Hematopoietic multipotent progenitor cell treated with erythropoietin and hydrocortisone succinate and interleukin-3 and kit ligand, for 4 days (in vitro differentiated cells): ENCODE measurements at places on chromosomes 16 and 17.

GRCh38 chr16:4869147-4869805 lies 22.0 kb downstream of the UBN1 start:
- DNase-seq, result no peak

DNA sequence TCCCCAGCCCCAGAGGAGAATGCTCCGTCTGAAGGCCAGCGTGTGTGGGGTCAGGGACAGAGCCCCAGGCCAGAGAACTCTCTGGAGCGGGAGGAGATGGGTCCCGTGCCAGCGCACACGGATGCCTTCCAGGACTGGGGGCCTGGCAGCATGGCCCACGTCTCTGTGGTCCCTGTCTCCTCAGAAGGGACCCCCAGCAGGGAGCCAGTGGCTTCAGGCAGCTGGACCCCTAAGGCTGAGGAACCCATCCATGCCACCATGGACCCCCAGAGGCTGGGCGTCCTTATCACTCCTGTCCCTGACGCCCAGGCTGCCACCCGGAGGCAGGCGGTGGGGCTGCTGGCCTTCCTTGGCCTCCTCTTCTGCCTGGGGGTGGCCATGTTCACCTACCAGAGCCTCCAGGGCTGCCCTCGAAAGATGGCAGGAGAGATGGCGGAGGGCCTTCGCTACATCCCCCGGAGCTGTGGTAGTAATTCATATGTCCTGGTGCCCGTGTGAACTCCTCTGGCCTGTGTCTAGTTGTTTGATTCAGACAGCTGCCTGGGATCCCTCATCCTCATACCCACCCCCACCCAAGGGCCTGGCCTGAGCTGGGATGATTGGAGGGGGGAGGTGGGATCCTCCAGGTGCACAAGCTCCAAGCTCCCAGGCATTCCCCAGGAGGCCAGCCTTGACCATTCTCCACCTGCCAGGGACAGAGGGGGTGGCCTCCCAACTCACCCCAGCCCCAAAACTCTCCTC lies 10.4 kb downstream of the CX3CL1 start:
- DNase-seq, result peak; percentile 24

DNA sequence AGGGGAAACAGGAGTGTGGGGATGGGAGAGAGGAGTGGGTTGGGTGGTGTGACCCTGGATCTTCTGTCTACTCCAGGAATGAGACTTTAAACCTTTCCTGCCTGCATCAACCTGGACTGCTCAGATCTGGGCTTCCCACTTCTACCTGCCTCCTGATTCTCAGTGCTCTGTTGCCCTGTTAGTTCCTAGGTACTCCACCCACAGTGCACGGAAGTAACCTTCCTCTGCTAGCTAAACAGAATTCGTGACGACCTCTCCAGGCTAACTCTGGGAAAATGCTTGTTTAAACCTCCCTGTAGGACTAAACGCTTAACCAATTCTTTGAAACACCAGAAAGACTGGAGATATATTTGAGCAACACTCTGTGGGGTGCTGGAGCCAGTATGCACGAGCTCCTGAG lies 83.4 kb upstream of the CLEC3A start:
- DNase-seq, result no peak

DNA sequence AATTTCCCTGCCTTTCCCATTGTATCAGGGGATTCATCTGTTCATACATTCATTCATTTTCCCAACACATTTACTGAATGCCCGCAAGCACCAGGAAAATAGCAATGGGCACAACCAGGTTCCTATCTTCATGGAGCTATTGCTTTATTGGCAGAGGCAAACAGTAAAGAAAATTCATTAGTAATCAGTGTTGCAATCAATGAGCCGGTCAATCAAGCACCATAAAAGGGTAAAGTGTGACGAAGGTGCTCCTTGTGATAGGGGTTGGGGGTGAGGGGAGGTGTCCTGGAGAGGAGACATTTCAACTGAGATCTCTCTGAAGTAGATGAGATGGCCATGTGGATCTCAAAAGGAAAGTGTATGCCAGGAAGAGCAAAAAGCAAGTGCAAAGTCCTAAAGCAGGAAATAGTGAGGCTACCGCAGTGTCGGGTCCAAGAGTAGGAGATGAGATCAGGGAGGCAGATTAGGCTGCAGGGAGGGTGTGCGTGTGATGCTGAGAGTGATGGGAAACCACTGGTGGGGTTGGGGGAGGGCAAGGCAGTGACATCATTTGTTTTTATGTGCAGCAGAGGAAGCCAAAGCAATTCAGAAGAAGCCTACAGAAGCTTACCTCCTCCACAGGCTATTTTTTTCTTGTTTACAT lies 28.4 kb downstream of the CDH13 start:
- peak; percentile 43 for DNase-seq

DNA sequence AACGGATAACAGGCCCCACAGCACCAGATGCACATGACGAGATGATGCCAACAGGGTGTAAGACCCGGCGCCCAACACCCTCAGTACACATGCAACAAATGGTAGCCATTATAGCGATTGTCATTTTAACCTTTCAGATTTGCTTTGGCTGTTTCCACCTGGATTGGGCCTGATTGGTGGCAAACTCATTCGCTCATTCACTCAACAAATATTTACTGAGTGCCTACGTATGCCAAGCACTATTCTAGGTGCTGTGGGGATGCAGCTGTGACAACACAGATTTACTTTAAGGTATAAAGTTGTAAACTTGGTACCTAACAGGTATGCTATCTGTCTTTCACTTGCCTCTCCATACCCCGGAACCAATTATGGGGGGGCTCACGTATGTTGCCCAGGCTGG lies 66.8 kb downstream of the SRCIN1 start:
- no peak for DNase-seq

- DNase-seq, result peak; percentile 81
Observed at GRCh38 chr16:526181-527014, 1.1 kb upstream of the CAPN15 start.

- DNase-seq, result no peak
Observed at GRCh38 chr16:50842013-50842505, 100.2 kb downstream of the CYLD start.

GRCh38 chr16:13983625-13984024 lies 63.7 kb downstream of the ERCC4 start:
- DNase-seq, result no peak

DNA sequence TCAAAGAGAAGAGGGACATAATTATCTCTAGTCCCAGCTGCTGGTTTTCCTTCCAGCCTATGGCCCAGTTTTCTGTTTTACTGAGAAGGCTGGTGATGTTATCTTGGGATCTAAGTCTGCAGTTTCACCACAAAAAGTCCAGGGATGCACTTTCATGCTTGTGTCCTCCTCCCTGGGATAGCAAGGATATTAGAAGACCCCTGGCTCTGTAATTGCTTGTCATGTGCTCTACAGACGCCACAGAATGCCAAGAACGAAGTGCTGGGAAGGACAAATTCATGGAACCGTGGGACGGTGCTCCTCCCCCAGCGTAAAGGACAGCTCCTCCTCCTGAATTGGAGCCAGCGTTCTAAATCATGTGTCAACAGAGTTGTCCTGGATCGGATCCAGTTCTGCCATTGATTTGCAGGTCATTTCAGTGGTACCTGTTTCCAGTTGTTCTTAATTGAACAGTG lies 8.6 kb downstream of the MAPT start:
- DNase-seq, result peak; percentile 18

DNA sequence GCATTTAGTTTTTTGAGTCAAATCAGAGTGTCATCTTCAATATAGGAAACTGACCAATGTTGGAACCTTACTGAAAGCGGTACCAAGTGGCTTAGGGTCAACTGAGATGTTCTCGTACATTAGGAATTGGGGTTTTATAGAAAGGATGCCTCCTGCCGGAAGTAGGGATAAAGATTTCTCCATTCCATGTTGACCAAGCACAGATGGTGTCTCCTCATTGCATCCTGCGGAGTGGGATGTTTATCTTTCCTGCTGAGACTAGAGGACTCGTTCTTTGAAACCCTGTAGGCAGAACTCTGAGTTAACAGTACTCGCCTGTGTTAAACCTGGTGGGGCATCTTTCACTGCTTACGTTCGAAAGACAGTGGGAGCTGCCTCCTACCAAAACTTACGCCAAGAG lies 1.4 kb downstream of the SHISA6 start:
- DNase-seq, result no peak

- DNase-seq, result peak; percentile 64
Observed at GRCh38 chr17:57956291-57957119, 1.3 kb upstream of the CUEDC1 start.

- no peak for DNase-seq
Observed at GRCh38 chr17:16374146-16374938, 6.5 kb upstream of the UBB start.

DNA sequence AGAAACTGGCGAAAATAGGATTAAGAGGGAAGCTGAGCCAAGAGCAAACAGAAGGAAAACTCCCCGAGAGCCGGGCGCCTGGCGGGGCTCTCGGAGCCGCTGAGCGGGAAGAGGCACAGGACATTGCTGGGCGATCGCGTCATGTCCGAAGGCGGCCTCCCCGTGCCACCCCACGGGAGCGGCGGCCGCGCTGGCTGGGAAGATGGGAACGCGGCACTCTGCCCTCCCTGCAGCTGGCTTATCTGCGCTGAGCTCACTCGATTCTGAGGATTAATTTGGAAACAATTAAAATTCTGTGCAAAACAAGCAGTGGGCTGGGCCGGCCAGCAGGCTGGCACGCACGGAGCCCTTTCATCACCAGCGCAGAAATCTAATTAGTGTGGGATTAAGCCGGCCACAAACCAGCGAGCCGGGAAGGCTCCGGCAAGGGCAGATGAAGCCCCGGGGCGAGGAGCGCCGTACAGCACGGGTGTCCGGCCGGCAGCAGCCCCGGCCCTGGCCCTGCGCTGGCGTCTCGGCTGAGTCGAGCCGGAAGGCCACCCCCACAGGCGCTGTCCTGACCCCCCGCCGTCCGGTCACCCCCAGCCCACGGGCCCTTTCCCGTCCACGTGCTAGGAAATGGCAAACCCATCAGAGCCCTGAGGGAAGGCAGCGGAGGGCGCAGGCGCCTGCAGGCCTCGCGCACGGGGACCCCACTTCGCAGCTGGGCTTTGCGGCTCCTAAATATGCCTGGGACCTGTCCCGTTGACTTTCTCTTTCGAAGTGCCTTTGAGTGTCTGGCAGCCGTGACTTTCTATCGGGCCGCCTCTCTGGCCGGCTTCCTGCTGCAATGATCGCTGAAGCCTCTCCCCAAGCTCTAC lies 37.9 kb downstream of the SOX8 start:
- no peak for DNase-seq

GRCh38 chr17:47997586-47997985 lies 26.7 kb downstream of the CDK5RAP3 start:
- no peak for DNase-seq

- peak; percentile 94 for DNase-seq
Observed at GRCh38 chr16:88706229-88706964, at the start of the genes CTU2 and RNF166. CTU2 (plus strand) TSS chr16:88706503; CDS start chr16:88706531, 28 bp downstream. RNF166 (minus strand) TSS chr16:88706408; CDS start chr16:88706325, 83 bp downstream.

- no peak for DNase-seq
Observed at GRCh38 chr16:70760221-70760620, 40.7 kb downstream of the VAC14 start.

DNA sequence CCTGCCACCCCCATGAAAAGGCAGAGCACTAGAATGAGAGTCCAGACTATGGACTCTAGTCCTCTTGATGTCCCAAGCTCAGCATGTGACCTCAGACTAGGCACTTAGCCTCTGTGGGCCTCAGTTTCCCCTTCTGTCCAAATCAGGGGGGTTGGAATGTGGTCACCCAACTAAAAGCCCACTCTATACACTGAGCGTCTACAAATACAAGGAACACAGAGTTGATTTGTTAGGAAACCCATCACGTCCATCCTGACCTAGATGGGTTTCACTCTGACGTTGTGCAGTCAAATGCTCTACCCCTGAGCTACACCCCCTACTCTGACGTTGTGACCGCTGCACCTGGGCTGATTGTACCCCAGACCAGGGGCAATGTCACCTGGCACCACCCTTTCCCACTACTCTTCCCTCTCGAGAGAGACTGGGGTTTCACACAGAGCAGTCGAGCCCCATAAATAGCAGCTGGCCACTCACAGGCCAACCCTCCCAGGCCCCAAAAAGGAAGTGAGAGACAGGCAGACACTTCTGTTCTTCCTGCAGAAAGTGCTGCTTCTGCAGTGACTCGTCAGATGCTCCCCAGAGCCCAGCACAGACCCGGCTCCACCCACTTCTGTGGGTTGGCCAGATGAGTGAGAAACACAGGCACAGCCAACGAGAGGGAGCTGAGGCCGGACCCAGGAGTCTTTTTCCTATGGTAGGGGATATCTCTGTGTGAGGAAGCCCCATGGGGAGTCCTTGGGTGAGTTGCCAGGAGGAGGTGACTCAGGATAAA lies 16.1 kb upstream of the TNFRSF13B start:
- DNase-seq, result peak; percentile 91

DNA sequence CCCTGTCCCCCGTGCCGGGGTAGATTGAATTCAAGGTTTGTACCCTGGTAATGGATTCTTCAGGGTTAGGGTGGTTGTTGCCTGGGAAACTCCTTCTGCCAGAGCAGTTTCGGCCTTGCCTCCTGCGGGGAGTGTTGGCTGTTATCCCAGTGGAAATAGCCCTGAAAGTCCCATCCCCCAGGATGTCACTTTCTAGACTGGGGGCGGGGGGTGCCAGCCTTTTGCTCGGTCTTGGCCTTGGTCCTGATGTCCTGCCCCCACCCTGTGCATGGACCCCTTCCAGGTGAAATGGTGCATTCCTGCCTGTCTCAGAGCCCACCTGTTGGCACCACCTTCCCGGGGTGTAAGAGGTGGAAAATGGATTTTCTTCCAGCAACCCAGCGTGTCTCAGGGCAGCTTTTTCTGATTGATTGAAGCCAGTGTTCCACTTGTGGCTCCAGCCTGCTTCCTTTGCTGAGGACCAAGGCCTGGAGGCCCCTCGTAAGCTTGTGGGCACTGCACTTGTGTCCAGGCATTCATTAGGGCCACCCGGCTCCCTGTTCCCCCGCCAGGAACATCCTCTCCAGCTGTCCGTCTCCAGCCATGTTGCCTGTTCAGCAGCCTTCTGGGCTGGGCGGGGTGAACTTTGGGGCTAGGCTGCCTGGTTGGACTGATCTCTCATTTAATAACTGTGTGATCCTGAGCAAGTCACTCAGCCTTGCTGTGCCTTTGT lies 25.6 kb downstream of the MGAT5B start:
- DNase-seq, result no peak

GRCh38 chr16:85752511-85753420 lies 1.9 kb upstream of the C16orf74 start:
- DNase-seq, result no peak

DNA sequence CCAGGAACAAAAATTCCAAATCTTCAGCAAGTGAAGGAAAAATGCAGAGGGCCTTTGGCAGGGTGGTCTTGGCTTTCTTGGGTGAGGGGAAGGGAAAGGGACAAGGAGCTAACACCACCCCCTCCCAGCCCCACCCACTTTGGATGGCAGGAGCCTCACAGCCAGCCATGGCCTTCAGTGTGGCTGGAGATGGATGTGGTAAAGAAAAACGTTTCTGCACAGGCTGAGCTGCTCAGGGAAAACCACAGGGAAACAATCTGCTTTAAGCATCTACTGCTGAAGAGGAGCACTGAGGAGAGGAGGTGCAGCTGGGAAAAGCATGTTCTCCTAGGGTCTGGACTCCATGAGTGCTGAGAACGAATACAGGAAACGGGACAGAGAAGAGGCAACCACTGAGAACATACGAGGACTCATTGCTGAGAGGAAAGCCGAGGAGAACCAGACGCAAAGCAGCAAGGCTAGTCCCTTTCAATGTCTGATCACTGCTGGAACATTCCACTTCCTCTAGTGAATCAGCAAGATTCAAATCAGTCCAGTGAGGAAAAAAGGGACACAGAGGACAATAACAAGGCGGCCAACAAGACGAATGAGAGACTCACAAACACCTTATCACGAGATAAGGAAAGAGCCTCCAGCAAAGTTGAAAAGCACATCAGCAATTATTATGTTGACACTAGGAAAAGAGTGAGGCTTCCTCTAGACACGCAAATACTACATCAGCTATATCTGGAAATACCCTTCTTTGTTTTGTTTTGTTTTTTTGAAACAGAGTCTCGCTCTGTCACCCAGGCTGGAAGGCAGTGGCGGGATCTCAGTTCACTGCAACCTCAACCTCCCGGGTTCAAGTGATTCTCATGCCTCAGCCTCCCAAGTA lies 41.7 kb downstream of the ZZEF1 start:
- peak; percentile 63 for DNase-seq

- peak; percentile 92 for DNase-seq
Observed at GRCh38 chr16:31077592-31078396, 3.6 kb downstream of the ZNF646 start.
